ENCODE measurements at places on chromosomes 12 and 14.

GRCh38 chr14:98931911-98932310, 340.1 kb downstream of the BCL11B start:
- DNase-seq = no peak

DNA sequence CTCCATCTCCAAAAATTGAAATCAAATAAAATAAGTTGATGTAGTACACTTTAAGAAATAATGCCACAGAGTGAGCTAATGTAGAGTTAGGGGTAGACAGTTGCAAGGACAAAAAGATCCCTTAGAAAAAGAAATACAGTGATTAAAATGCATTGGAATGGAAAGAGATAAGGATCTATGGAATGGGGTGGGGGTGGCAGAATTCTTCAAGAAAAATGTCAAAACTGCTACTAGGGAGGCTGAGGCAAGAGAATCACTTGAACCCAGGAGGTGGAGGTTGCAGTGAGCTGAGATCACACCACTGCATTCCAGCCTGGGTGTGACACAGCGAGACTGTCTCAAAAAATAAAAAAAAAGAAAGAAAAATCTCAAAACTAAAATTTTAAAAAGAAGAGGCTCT, 6.5 kb downstream of the OLR1 start:
- DNase-seq = no peak

DNA sequence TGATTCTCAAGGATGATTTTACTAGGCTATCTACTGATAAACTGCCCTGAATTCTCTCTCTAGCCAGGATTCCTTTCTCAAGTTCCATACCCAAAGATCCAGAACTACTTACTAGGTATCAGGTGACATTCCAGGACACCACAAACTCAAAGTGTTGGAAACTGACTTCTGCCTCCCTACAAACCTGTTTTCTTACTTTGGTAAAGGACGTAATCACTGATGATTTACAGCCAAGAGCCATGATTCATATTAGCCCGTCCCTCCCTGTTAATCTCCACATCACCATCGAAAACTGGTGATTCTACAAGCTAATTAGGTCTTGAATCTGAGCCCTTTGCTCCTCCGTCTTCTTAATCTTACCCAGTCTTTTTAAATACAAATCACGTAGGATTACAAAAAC, 1.0 kb upstream of the ATG14 start:
- no peak for DNase-seq

DNA sequence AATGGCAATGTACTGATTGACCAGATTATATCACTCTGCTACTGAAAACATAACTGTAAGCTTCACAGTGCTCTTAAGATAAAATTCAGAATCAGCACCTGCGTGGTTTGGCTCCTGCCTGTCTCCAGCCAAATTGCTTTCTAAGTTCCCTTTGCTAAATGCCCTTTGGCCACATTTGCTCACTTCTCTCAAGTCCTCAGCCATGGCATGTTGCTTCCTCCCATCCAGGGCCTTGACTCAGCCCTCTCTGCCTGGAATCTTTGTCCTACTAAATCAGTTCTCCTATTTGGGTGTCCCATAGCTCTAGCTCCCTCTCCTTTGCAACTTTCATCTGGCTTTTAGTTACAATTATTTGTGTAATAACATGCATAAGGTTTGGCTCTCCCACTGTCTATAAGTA, 71.4 kb downstream of the KCNK10 start:
- DNase-seq = no peak

DNA sequence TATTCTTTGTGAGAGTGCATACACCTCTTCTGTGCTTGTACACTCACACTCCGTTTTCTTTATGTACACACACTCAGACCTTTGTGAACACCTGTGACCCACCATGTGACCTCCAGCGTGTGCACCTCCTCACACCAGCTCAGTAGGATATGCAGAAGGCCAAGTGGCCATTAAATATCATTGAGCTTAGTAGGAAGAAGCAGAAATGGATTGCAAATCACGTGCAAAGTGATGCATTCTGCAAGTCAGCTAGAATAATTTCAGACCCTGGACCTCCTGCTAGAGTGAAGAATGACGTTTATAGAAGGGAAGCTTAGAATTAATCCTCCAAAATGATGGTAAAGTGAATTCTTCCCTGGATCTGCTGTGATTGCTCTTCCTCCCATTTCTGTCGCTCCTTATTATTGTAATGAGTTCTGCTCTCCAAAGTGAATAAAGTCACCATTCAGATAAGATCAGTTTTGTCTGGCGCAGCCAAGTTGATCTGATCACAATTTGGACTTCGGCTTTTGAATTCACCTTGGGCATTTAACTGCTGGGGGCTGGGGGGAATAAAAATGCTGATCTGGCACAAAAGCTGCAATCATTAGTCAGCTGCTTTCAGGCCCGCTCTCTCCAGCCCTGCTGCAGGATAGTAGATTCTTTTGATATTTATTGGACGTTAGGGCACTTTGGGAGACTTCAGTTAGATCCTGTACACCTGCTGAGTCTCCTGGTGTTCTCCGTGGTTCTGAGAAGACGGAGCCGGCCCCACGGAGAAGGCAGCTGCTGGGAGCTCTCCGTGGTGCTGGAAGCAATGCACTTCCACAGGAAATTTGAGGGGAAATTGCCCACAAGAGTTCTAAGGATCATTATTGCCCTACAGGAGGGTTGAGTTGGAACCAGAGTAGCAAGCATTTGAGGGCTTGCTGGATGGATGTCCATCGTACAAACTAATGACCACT, 12.4 kb upstream of the NRXN3 start:
- no peak for DNase-seq

DNA sequence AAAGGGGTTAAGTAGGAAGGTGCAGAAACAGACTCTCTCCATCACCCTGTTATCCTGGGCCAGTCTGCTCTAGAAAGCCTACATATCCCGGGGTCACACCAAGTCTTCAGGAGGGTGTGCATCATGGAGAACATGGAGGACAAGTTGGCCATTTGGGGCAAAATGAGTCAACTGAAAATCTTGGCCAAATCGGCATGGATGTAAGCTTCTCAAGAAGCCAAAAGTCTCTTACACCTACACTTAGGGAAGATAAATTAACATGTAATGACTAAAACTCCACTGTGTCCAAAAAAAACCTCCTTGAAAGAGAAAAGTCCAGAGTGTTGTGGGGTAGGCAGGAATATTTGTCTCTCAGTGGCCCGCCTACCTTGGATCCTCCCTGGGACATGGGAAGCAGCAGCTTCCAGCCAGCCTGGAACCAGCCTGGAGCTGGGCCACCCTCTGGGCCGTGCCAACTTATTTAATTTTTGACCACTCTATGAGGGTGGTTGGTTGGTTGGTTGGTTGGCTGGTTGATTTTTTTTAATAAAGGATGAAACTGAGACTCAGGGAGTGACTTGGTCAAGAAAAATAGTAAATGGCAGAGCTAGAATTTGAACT, 17.9 kb upstream of the TC2N start:
- no peak for DNase-seq
